Stimulated activated CD8-positive, alpha-beta memory T cell treated with anti-CD3 and anti-CD28 coated beads, Interleukin-15, amount 100 ng/mL, for 48 hours (primary cell): ENCODE measurements at places on chromosomes 4 and X.
A peak's percentile ranks its signal among the peaks of the same experiment; 100 is the strongest.

GRCh38 chrX:37785569-37785968, 5.7 kb downstream of the CYBB start:
- no peak for DNase-seq

GRCh38 chr4:2863649-2864048, 20.0 kb downstream of the ADD1 start:
- no peak for DNase-seq

DNA sequence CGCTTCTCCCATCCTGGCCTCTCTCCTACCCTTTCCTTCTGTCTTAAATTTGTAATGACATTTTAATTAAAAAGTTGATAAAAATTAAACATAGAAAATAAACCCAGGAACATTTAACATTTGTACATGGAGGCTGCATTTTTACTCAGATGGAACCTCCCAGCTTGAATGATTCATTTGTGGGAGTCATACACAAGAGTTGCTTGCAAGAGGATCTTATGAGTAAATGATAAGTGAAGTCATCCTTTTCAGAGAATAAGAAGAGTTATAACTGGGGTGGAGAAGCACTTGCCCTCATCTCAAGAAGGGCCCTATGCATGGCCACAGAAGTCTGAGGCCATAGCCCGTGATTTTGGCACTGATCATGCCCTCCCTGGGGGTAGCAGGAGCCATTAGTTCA, 482.9 kb upstream of the BOD1L1 start:
- no peak for DNase-seq

GRCh38 chr4:26161030-26161824, 159.6 kb upstream of the RBPJ start:
- no peak for DNase-seq

GRCh38 chr4:119627267-119628255, 1.0 kb downstream of the PDE5A start:
- DNase-seq: peak; percentile 44

GRCh38 chr4:78288327-78288726, 231.2 kb downstream of the FRAS1 start:
- DNase-seq: no peak

DNA sequence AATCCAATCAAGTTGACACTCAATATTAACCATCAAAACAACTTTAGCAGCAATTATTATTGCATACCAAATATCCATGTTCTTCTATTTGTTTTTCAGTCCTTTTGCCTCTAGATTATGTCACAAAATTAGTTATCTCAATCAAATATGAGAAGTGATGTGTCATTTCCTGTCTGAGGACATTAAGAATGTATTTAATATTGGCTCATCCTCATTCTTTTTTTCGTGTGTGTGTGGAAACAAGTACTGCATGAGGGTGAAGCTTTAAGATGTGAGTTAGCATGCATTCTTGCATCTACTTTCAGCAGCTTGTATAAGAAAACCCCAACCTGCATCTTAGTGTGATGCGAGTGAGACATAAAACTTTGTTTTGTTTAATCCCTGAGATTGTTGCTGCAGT, 301.4 kb downstream of the GRIA2 start:
- no peak for DNase-seq

DNA sequence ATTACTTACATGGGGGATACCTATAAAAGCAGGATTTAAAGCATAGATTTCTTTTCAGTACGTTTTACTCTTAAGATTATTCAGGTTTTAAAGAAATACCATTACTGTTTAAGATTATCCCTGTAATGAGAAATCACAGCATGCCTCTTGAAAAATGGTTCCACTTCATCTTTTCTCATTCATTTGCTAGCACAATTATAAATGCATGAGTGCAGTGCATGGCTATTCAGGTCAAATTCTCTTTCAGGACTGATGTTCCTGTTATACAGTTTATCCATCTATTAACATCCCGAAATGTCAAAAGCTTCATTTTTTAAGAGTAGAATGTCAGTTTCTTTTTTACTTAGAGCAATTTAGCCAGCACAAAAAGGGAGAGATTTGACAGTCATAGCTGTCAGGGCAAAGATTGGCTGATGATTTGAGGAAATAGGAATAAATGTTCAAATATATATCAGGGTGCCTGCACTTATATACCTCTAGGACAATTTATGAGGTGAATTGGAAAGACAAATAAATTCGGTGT, 135.2 kb downstream of the ADGRL3 start:
- no peak for DNase-seq

DNA sequence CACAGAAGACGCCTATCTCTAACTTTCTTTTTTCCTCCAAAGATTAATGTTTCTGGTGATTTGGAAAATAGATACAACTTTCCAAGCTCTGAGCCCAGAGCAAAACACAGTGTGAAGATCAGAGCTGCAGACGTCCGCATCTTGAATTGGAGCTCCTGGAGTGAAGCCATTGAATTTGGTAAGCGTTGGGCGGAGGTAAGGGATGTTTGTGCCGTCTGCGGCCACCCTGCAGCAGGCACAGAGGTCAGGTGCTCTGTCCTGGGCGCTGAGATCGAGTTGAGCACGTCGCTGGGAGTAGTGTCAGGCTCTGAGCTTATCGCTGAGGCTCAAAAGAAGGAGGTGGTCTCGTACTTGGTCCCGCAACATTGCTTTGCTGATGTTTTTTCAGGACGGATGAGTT, 31.8 kb downstream of the CSF2RA start:
- no peak for DNase-seq

DNA sequence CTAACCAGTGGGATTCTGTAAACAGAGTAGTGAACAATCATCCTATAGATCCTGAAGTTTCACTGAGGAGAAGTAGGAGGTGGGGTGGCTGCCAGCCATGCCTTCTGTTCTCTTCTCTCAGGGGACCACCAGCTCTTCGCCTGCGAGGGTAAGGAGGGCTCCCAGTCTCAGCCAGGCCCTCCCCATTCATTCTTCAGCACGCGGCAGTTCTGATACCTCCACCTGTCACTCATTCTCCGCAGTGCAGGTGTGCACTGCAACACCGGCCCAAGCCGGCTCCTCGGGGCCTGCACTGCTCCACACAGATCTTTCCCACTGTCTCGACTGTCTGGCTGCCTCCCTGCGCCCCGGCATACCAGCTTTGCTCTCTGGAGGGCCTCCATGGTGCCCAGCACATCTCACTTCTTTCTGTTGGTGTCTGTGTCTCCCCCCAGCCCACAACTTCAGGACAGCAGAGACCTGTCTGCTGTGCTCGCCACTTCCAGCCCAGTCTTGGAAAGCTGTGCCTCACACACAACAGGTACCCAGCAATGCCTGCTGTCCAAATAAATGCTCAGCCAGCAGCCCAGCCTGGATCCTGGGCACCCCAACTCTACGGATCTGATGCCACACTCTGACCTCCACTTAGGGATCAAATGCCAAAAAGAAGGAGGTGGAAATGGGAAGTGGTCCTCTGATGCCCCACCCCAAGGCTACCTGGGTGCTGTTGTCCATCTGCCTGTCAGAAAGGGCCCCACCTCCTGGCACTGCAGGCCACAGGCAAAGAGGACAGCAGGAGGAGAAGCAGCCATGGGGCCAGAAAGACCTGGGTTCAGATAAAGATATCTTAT, 29.0 kb downstream of the ACOX3 start:
- no peak for DNase-seq

DNA sequence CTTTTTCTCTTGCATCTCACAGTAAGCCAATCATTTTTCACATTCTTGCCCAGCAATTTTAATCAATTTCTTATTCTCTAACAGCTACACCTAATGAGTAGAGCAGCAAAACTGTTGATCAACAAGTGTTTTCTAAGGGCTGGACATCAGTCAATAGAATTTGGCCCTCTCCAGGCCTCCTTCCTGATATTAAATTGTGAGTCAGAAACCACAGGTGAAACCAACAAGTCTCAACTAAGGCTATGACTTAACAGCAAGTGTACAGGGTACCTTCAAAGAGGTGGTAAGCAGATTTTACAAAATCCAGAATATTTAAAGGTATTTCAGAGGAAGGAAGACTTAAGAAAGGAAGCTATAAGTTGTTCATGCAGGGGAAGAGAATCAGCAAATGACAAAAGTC, 156.5 kb upstream of the ARHGAP24 start:
- no peak for DNase-seq

DNA sequence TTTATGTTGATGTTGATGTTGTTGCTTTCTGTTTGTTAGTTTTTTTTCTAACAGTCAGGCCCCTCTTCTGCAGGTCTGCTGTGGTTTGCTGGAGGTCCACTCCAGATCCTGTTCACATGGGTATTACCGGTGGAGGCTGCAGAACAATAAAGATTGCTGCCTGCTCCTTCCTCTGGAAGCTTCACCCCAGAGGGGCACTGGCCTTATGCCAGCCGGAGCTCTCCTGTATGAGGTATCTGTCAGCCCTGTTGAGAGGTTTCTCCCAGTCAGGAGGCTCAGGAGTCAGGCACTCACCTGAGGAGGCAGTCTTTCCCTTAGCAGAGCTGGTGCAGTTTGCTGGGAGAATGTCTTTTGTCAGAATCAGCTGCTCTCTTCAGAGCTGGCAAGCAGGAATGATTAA, 34.7 kb downstream of the CDX4 start:
- no peak for DNase-seq

- no peak for DNase-seq
These were observed 93.0 kb upstream of the ARHGAP24 start for GRCh38 chr4:85381968-85382367.

DNA sequence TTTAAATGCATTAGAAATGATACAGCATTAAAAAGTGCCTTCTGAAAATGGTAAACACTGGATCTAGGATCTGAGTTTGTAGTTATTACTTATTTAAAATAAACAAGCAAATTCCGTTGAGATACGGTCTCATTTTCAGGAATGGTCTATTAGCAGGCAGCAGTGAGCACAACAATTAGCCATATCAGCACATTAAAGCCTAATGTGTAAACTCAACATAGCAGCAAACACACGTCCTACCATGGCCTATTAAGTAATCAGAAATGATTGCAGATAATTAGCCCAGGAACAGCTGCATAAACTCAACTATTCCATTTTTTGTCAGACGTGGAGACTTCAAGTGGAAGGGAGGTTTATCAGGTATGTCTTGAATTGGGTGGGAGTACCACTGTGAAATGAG, 61.8 kb downstream of the NEIL3 start:
- DNase-seq: no peak

- DNase-seq: no peak
These were observed 18.5 kb upstream of the DCAF4L1 start for GRCh38 chr4:41963105-41963504.

- DNase-seq: no peak
These were observed 38.7 kb upstream of the GRID2 start for GRCh38 chr4:92265021-92265420.

DNA sequence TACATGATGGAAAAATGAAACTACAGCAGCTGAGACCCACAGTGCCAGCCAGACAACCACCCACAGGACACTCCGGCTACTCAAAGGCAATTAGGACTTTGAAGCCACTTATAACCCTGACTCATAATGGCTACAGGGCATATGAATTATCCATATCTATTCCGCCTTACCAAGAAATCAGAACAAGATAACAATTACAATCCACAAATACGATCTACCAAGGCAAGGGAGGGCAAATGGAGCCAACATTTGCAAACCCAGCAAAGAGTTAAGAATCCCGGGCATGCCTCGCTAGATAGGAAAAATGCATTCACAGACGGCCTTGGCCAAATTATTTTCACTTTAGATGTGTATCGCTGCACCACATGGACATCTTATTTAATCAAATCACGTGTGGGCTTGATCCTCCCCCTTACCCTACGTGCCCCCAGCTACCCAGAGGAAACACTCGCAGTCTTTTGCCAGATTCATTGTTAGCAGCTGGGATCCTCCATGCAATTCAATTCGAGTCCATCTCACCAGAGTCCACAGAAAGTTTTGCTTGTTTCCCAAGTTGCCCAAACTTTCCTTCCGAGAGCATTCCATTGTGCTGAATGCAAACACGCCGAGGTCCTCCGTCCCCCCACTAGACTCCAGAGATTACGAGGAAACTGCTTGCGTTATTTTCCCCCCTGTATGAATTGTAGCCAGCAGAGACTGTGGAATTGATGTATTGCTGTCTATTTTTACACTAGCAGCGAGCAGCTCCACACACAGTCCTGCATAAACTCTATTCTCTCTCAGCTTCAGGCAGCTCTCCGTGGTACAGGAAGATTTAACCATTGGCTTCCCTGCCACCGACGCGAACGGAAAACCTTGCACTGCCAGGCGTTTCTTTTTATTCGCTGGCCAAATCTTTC, 1.2 kb downstream of the PPARGC1A start:
- no peak for DNase-seq

DNA sequence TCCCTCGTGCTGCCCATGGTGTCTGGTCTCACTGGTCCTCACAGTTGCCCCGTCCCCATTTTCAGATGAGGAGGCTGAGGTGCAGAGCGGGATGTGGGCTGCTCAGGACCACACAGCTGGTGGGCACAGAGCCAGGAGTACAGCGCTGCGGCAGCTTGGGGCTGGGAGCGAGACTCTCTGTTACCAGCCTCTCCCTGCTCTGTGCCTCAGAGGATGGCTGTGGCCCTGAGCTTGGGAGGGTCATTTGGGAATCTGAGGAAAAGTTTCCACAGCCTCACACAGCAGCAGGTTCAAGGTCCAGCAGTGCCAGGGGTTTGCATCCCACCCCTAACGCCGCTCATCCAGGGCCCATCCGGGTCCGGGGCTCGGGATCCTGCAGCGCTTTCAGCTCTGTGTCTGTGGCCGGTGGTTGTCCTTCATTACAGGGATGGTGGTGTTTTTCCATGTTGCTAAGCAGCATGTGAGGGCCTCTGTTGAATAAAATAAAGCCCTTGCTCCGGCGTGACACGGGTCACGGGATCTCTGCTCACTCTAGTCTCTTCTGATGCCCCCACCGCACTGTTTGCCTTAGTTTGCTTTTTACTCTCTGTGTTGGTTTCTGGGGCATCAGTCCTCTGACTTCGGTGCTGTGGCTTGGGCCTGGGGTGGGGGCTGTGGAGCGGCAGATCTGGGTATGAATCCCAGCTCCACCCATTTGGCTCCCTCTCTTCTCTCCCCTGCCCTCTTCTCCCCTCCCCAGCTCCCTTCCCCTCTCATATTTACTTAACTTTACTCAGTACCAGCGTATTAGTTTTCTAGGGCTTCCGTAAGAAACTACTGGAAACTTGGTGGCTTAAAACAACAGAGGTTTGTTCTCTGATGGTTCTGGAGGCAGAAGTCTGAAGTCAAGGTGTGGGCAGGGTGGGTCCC, 6.5 kb downstream of the WFS1 start:
- no peak for DNase-seq
